ENCODE measurements at places on chromosomes 3 and 15. TPM values are rescaled to one million over a fixed set of nuclear protein-coding genes. Genes with fewer than 3 reads are reported as not detected.

The TTLL13 gene
- total RNA-seq = 0.29 TPM

GRCh38 chr15:74725225-74725774 is at the start of gene CYP1A1:
CYP1A1 (minus strand) TSS chr15:74725528; CDS start chr15:74723097, 2,431 bp downstream.
- peak; percentile 68 for DNase-seq

DNA sequence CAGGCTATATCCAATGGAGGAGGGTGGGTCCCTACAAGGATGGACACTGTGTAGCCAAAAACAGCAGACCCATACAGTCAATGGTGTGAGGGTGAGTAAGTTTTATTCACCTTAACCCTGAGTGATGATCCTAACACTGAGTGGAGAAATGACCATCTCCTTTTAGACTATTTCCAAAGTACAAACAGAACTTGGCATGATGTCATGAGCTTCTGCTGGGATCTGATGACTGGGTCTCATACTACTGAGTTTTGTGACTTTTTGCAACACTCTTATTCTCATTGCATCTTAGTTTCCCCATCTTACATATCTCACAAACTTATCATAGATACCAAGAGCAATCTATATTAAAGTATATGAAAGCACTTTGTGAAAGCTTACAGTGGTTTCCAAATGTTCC is 330.3 kb upstream of the CFAP20DC start:
- DNase-seq = no peak

The SCN5A gene
- 0.61 TPM for total RNA-seq

DNA sequence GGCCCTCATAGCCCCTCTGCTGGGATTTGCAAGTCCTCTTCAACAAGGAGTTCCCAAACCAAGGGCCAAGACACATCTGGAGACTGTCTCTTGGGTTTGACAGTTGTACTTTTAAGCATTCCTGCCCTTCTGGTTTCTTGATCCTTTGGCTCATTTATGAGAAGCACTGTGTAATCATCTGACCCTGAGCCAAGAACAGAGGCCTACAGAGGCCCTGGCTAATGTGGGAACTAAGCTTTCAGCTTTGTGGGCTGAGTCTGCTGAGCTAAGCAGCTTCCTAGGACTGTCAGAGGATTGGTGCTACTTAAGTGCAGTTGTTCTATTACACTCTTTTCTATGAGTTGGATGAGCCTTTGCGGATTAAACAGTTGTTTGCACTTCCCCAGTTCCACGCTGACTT is 178.3 kb downstream of the KBTBD8 start:
- DNase-seq = no peak

- DNase-seq = no peak
These were observed 80.3 kb upstream of the KCNAB1 start for GRCh38 chr3:156040041-156040440.

- DNase-seq = peak; percentile 99
These were observed at the start of gene WWTR1 for GRCh38 chr3:149657926-149658743. WWTR1 (minus strand) TSS chr3:149658025; CDS start chr3:149657306, 719 bp downstream.

- no peak for DNase-seq
These were observed 21.0 kb upstream of the CHRNB4 start for GRCh38 chr15:78662028-78662427.

DNA sequence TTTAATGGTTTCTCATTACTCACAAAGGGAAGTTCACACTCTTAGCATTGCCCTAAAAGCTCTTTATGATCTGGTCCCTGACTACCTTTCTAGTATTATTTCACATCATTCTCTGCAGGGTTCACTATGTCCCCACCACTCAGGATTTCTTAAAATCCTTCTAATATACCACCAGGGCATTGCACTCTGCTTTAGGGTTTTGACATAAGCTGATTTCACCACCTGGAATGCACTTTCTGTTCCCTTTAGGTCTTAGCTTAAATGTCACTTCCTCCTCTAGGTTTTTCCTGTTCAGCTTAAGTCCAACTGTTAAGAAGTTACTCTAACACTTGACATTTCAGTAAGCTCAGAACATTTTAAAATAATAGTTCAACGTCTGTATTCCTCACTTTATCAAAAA is 81.7 kb downstream of the HCN4 start:
- DNase-seq = no peak

GRCh38 chr3:87837076-87837475 is 221.7 kb downstream of the CGGBP1 start:
- DNase-seq = no peak

DNA sequence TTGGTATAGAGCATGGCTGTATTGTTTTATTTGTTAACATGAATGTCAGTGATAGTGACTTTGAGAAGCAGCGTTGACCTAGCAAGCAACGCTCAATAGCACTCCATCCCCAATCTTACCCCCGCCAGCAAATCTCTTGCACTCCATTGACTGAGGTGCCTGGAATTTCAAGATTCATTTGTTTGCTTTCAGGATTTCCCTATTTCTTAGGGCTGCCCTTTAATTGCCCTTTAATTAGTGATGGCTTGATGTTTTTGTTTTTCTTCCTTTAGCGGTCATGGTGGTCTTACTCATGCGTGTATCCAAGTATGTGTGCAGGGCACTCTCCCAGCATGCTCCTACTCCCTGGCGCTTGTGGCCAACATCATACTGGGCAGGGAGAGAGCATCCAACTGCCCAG is 216.8 kb upstream of the TBL1XR1 start:
- no peak for DNase-seq

GRCh38 chr15:39782441-39783138 is at the start of gene FSIP1:
FSIP1 (minus strand) TSS chr15:39782841; CDS start chr15:39776524, 6,317 bp downstream.
- peak; percentile 91 for DNase-seq

The SLC9C1 gene
- total RNA-seq = not detected

The SOX14 gene
- total RNA-seq = not detected

GRCh38 chr15:65907661-65908060 is 38.4 kb downstream of the RAB11A start:
- no peak for DNase-seq

The GHSR gene
- total RNA-seq = not detected

The AADACL2 gene
- not detected for total RNA-seq

- no peak for DNase-seq
These were observed 46.8 kb downstream of the EOMES start for GRCh38 chr3:27675287-27675686.

- no peak for DNase-seq
These were observed 586.0 kb upstream of the TGFBR2 start for GRCh38 chr3:30020380-30020779.

The DUT gene
- 94.6 TPM for total RNA-seq

DNA sequence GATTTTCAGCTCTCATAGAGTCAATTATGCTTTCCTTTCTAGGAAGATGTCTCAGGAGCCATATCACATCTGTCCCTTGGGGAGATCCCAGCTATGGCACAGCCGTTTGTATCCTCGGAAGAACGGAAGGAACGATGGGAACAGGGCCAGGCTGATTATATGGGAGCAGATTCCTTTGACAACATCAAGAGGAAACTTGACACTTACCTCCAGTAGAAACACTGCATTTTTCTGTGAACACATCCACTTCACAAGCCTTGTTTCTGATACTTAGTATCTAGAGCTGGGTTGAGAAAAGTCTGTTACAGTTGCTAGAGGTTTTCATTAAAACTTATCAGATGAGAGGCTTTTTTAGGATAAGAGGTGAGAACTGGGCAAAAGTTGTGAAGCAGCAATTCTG is 35.4 kb downstream of the GYG1 start:
- no peak for DNase-seq

The UBA3 gene
- total RNA-seq = 64.2 TPM
